ENCODE measurements at places on chromosomes 4 and X.

DNA sequence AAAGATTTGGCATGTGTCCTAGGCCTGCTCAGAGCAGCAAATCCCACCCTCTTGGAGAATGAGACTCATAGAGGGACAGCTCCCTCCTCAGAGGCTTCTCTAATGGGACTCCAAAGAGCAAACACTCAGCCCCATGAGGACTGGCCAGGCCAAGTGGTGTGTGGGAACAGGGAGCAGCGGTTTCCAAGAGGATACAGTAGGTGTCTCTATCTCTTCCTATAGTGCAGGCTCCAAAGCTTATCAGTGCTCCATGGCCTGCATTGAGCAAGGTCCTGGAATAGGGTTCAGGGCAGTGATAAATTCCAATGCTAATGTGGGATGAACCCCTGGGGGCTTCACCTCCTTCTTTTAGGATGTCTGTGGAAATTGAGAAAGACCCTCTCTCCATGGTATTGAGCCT lies 15.7 kb upstream of the MAGEA10 start:
- DNase-seq, result no peak

- no peak for DNase-seq
Observed at GRCh38 chr4:1595789-1596325, 88.3 kb downstream of the FAM53A start.

DNA sequence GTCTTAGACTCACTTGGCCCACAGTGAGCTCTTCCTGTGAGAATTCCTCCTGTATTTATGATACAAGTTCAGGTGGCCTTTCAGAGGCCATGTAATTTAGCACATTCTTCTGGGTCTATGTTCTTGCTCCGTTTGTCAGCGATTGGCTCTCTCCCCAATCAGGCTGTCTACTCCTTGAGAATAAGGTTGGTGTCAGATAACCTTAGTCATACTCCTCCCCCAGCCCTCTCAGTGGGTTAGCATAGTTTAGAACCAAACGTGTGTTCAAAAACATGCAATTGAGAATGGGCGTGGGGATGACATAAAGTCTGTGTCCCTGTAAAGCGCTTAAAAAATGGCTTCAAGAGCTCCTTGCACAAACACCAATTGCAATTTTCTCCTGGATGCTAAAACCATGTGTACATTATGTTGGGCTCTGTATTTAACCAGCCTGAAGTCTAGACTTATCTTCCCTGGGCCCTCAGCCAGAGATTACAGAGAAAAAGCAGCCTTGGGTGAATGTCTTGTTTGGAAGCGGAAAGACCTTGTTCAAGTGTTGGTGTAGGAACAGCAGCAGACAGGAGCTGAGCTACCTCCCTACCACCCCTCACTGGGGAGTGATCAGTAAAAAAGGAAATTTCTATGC lies 9.9 kb upstream of the CT47C1 start:
- DNase-seq, result no peak

DNA sequence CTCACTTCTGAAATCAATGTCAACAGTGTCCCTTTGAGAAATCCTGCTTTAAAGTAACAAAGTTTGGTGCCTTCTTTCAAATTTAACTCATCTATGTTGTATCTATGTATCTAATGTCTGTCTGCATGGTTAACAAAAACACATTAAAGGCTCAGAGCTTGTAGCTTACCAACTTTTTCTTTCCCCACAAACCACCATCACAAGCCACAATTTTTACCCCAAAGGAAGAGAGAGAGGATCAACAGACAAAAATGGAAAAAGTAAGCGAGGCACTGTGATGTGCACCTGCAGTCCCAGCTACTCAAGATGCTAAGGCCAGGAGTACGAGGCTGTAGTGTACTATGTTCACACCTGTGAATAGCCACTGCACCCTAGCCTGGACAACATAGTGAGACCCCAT lies 17.2 kb downstream of the ATRX start:
- no peak for DNase-seq

GRCh38 chr4:8033829-8034528 lies 94.3 kb upstream of the AFAP1 start:
- no peak for DNase-seq

GRCh38 chr4:56055027-56055977 lies 106.6 kb downstream of the CEP135 start:
- DNase-seq, result no peak

- DNase-seq, result no peak
Observed at GRCh38 chr4:112185740-112186670, 40.8 kb downstream of the FAM241A start.

- no peak for DNase-seq
Observed at GRCh38 chrX:128739539-128739938, 687.3 kb upstream of the ACTRT1 start.

- no peak for DNase-seq
Observed at GRCh38 chr4:70577220-70577927, 14.7 kb upstream of the AMBN start.

- no peak for DNase-seq
Observed at GRCh38 chr4:127852661-127853060, 28.0 kb upstream of the PLK4 start.

GRCh38 chr4:61200916-61201526 lies 895 bp downstream of the ADGRL3 start:
- no peak for DNase-seq

GRCh38 chr4:120874792-120875774 lies 47.4 kb downstream of the PRDM5 start:
- DNase-seq, result no peak

GRCh38 chr4:145043306-145043705 lies 54.7 kb downstream of the ANAPC10 start:
- no peak for DNase-seq

- DNase-seq, result no peak
Observed at GRCh38 chr4:175790083-175790482, 22.0 kb downstream of the GPM6A start.

GRCh38 chrX:12894074-12895030 lies 12.1 kb upstream of the TLR8 start:
- DNase-seq, result peak; percentile 4

DNA sequence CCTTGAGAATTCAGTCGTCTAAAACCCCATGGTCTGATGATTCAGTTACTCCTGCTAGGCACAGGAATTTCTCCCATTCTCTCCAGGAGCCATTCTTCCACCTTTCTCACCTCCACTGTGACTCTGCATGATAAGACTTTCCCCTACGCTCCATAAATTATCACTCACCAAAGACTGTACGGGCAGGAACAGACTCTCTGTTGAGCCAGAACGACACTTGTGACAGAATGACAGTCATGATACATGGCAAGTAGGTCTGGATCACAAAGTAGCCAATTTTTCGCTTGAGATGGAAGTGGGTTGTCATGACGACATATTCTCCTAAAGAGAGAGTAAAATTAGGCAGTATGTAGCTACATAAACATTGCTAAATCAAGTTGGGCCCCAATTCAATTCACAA lies 59.1 kb upstream of the MAGEA10 start:
- no peak for DNase-seq

DNA sequence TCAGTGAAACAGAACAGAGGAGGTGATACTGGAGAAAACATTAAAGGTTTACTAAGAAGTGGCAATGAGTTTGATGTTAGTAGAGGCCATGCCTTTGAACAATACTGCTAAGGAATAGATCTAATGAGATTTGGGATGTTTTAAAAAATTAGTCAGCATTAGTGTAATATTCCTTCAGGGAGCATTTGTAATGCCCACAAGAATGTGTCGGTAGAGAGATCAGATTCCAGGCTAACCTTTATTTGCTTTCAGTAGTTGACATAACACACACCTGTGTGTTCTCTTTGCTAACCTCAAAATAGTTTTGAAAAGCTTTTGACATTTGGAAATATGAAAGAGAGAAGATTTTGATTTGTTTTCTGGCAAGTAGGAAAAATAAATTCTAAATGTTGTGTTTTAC lies 328.8 kb downstream of the BMPR1B start:
- no peak for DNase-seq

DNA sequence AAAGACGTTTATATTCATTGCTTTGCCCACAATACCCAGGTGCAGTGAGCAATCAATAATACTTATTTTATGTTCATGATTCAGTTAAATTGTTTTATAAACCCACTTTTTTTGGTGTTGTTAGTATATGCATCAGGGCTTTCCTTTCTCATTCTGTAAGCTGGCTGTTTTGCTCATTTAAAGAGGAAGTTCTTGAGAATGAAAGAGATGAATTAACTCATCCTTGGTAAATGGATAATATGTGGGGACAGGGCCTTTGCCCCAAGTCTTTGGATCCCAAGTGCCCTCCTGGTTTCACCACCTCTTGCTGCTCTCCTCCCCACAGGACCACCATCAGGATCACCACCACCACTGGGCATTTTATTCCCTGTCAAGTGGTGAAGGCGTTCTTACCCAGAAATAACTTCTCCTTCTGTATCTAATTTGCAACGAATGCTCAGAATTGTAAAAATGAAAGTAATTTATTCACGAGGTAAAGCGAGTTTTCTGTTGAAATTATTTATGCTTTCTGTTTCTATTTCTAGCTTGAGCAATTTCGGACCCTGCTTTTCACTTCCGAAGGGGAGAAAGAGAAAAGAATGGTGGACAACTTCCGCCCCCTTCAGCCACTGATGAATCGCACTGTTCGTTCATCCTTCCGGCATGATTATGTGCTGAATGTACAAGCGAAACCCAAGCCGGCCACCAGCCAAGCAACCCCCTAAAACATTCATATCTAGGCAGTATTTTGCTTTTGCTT lies 8.2 kb upstream of the ZRSR2 start:
- DNase-seq, result no peak

GRCh38 chr4:120659616-120660170 lies 262.8 kb downstream of the PRDM5 start:
- DNase-seq, result no peak

DNA sequence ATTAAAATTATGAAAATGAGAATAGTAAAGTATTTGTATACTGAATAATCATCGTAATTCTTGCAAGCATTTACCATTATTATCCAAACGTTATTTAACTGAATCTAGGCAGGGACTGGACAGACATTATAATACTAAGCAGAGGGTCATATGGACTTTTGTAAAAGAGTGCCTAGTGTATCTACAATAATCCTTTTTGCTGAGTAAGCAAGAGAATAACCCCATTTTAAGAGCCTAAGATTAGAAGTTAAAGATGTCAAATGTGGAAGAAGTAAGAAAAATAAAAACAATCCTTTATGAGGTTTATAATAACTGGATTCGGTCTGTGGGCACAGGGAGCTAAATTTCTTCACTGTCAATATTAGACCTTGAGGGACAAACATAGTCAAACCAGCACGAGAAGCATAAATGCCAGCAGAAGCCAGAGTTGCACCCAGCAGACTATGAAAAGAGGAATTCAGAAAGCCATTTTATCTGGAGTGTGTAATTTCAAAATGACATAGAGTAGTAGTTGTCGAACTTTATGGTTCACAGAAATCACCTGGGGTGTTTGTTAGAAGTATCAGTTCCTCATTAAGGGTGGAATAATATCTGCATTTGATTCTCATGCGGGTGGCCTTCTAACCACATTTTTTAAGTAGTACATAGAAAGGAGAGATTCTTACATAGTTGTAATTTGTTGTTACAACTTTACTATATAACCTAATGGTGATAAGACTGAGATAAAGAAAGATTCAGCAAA lies 39.7 kb upstream of the DCLK2 start:
- DNase-seq, result no peak

GRCh38 chr4:131509521-131509920 lies 1639.6 kb upstream of the PCDH10 start:
- no peak for DNase-seq

- DNase-seq, result peak; percentile 4
Observed at GRCh38 chrX:3815896-3816664, 102.6 kb upstream of the PRKX start.

DNA sequence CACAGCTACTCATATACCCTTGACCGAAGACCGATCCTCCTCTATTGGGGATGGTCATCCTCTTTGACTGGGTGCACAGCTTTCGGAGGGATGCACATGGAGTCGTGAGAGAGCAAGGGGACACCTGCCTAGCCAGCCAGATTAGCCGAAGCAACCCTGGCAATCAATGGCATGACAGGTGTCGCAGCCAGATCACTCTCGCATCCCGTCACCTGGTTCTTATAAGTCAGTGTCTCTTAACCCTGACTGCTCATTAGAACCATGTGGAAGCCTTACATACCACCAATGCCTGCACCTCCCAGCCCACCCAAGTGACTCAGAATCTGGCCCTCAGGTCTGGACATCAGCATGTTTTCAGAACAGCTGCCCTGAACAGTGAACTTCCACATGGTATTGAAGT lies 249.7 kb downstream of the EVC2 start:
- DNase-seq, result no peak

DNA sequence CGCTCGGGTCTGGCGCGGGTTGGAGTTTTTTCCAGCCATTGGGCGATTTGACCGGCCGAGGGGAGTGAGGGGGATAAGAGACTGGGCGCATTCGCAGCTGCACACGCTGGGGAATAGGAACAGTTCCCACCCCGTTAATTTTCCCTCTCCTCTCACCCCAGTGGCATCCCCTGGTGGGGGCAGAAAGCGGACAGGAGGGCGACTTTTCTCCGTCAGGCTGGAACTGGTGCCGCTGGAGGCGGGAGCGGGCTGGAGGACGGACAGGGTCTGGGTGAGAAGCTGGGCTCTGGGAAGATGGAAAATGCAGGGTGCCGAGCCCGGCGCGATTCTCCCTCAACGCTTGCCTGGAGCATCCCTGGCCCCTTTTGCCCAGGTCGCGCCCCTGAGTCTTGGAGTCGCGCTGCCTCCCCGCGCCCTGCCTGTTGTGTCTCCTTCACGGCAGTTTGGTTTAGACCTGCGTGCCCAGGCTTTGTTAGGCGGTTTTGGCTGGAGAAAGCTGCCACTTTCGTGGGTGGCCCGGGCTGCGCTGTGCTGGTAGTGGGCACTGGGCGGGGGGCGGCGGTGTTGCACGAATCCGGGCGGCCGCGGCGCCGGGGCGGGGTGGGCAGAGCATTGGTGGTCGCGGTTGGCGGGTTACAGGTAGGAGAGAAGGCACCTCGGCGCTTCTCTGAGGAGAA lies 2.0 kb downstream of the ADGRL3 start:
- DNase-seq, result no peak

GRCh38 chr4:37008199-37008598 lies 236.3 kb upstream of the NWD2 start:
- no peak for DNase-seq

DNA sequence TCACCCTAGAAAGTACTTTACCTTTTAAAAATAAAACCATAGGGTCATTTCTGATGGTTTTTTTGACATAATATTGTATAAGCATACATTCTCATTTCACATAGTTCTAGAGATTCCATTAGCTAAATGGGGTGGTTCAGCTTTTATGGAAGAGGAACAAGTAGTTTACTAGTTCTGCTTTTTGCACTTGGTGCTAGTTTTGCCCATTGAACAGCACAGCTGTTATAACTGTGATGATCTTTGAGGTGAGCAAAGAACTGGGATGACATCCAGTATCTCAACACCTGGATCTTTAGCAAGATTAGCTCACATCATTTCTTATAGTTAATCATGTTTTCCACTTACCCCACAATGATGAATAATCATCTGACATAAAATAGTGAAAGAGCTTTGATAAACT lies 40.9 kb downstream of the MOB1B start:
- DNase-seq, result no peak
